Forelimb muscle (tissue), 1 donor: ENCODE measurements at places on chromosomes 11 and 22. TPM values are rescaled to one million over a fixed set of nuclear protein-coding genes. Genes with fewer than 3 reads are reported as not detected.

DNA sequence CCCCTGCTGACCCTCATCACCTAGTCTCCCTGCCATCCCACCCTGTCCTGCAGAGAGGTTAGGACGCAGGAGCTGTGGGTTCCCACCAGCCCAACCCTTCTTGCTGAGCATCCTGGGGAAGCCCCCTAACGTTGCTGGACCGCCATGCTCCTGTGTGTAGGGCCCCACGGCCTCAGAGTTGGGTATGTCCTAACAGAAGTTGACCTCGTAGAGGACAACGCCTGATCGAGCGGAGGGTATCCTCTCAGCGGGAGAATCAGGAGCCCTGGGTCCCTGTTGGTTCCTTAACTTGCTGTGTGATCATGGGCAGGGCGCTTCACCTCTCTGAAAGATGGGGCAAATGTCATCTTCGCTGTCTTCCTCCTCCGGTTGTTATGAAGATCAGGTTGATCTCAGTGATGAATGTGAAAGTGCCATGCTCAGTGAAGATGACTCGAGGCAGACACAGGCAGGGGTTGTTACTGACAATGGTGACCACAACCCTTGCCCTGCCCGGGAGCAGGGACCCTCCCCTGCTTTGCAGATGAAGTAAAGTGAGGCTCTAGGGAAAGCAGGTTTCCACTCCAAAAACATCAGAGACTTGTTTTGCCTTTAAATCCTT lies 19.3 kb upstream of the CD5 start:
- DNase-seq: no peak

DNA sequence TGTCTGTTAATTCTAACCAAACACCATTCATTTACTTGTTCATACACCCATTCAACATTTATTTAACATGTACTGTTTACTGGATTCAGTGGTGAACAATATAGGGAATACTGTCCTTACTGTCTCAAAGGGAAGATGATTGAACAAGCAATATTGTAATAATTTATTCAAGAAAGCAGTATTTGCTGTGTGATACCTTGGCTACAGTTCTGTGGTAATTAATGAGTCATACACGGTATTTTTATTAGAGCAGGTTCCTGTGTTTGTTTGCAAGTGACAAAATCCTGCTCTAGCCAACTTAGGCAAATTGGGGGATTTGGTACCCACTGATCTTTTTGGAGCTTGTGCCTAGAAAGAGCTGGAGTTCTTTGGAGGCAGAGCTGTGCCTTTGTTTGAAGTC lies 15.7 kb downstream of the PIH1D2 start:
- DNase-seq: no peak

DNA sequence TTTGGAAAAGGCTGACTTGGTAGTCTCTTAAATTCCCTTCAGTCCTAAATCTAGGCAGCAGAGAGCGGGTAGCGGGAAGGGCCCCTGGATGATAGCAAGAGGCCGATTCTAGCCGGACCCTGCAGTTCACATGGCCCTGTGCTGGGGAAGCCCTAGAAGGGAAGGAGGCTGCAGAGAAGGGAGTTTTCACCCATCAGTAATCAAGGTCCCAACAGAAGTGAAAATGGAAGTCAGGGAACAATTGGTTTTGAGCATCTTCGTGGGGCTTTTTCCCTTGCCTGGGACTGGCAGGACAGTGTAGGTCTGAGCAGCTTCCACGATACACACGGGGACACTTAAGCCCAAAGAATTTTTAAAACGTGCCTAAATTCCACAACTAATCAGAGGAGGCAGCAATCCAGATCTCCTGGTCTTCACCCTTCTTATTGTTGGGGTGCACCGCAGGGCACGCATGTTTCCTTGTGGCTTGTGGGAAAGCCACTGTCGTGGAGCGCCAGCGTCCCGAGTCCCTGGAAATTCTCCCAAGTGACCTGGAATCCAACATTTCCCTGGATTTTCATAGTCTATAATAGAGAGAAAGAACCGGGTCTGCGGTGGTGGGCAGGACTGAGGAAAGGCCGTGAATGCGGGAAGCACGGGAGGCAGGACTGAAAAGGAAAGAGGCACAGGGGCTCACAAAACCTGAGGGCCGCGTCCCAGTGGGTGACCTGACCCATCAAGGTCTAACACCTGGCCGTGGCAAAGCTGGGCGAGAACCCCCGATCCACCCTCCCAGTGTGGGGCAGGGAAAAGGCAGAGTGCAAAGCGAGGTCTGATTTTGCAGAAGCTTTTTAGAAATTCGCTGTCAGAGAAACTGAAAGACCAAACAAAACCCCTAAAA lies 846 bp upstream of the OAF start:
- no peak for DNase-seq

DNA sequence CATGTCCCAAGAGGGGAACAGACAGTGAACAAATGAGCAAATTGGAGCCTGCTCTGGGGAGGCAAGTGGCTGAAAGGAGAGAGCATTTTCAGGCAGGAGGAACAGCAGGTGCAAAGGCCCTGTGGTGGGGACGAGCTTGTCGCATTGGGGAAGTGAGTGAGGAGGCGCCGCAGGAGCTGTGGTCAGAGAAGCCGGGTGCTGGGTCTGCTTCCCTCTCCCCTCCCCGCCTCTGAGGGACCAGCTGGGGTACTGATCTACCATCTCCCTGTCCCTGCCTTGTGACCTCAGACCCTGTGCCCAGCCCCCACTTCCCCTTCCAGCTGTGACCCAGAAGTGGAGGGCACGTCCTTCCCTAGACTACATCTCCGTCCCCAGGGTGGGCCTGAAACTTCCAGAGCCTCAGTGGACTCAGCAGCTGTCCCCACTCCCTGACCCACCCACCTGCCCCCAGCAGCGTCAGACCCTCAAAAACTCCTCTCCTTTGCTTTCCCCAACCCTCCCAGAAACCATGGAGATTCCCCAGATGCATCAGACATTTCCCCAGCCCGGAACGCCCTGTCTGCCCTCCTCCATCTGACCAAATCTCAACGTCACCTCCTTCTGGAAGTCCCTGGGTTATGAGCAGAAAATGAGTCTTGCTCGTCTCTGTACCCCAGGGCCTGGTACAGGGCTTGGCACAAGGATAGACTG lies 19.7 kb upstream of the PDGFB start:
- DNase-seq: no peak

DNA sequence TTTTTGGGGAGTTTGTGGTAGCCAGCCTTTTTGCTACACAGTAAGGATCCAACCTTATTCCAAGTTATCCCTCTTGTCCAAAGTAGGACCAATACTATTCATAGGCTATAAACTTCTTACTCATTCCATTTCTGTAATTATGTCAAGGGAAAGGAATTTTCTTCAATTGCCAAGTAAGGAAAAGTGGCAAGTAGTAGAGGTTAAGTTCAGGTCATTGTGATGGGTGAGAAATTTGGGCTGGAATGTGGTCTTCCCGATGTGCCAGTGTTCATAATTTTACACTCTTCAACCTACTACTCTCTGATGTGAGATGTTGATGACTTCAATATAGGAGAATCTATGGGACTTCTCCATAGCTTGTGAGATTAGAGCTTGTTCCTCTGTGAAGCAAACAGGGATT lies 648.8 kb downstream of the METTL15 start:
- no peak for DNase-seq

DNA sequence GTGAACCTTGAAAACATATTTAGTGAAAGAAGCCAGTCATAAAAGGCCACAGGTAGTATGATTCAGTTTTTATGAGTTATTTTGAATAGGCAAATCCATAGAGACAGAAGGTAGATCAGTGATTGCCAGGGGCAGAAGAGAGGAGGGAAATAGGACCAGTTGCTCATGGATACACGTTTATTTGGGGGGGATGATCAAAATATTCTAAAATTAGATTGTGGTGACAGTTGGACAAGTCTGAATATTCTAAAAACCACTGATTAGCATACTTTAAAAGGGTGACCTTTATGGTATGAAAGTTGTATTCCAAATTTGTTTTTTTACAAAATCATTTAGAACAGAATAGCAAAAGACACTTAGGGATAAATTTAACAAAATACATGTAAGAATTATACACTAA lies 28.6 kb downstream of the QSER1 start:
- DNase-seq: no peak

DNA sequence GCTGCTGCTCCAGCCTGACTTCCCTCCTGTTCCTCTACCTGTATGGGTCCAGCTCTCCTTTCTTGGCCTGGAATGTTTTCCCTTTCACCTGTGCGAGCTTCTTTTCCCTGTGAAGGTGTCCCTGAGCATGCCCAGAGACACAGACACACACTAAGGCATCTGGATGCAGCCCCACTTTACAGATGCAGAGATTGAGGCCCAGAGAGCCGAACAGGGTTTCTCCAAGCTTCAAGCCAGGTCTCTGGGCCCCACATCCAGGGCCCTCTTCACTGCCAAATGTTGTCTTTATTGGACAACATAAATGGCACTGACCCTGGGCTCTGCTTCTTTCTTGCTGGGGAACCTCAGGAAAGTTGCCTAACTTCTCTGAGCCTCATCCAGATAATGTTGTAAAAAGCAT lies 561.6 kb downstream of the MIAT start:
- DNase-seq: no peak

DNA sequence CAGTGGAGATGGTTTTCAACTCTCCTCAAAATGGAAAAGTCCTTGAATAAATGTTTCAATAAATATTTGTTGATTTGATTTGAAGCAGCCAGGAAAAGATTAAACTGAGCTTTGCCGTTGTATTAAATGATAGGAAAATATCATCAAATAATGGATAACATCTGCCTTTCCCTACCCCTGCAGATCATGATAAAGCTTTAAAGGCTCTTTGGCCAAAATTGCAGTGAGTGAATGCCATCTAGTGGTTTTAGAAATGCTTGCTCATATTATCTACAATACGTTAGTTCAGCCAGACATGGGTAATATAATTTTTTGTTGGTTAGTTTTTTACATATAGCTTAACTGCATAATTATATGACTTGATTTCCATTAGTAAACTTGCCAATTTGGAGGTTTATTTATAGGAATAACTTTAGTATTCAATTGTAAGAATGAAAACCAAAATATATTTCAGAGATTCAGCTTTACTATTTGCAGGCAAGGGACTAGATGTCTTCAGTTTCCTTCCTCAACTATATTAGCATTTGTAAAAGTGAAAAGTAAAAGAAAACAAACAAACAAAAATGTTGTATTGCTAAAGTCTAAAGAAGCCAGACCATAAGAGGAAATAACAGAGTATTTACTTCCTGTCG lies 159.2 kb downstream of the MSANTD4 start:
- DNase-seq: peak; percentile 63

- no peak for DNase-seq
These were observed 459.1 kb downstream of the MIAT start for GRCh38 chr22:27116312-27117086.

- DNase-seq: no peak
These were observed 86.6 kb downstream of the KCNQ1 start for GRCh38 chr11:2531277-2531986.

- DNase-seq: no peak
These were observed 6.0 kb downstream of the SSTR3 start for GRCh38 chr22:37206118-37206840.

- DNase-seq: no peak
These were observed 46.4 kb upstream of the FTH1 start for GRCh38 chr11:62013537-62014476.

DNA sequence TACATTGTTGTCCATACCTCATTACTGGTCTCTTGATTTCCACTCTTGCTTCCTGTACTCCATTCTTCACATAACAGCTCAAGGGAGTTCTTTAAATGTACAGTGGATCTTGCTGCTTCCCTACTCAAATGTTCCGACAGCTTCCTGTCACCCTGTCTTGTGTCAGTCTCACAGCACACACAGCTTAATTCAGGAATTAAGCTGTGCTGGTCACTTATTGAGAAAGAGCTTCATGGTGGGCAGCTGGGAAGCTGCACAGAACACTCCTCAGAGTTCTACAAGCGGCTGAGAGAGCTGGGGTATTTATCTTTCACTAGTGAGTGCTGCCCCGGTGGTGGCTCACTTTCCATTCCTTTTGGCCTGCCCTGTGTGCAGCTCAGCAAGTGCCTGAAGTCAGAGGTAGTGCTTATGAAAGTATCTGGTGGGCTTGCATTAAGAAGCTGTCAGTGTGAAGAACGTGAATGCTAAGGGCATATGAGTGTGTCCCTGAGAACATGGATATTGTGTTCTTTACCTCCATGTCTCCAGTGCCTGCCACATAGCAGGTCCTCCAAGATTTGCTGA lies 48.7 kb downstream of the KCNQ1OT1 start:
- no peak for DNase-seq

GRCh38 chr11:133573081-133573480 lies 40.8 kb upstream of the OPCML start:
- DNase-seq: no peak

DNA sequence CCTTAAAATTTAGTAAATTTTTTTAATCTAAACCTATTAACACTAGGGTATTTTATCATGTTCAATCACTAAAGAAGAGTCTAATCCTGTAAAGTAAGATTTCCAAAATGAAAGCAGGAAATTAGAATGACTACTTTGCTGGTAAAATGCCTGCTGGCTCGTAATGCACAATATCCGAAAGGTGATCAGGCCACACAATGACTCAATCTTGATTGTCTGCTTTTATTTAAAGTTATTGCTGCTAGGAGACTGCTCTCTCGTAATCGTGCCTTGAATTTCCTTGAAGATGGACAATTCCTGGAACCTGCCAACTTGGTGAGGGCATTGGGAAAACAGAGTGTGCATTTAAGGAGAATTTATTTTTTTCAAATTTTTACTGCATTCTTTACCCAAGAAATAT lies 1786.5 kb upstream of the RAG2 start:
- no peak for DNase-seq

GRCh38 chr11:17812091-17812864 lies 77.7 kb downstream of the KCNC1 start:
- no peak for DNase-seq

DNA sequence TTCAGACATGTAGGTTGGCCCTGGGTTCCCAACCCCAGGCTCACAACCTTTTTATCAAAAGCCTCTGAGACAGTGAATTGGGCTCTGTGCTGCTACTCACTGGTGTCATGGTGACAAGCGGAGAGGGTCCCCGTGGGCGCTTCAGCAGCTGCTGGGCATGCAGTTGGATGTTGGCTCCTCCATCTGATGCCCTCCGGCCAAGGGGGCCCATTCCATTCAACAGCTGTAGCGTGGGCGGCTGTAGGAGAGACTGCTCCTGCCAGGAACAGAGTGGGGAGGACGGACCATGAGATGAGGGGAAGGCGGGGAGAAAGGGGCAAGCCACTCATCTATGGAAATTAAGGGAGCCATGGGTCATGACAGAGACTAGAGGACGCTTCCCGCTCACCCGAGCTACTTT lies 36.0 kb upstream of the APOA1 start:
- no peak for DNase-seq

Gene CHCHD10
- polyA plus RNA-seq: 57.6 TPM

Gene DKK3
- polyA plus RNA-seq: 57.3 TPM

Gene HIC2
- polyA plus RNA-seq: 4.6 TPM

Gene C1QTNF6
- polyA plus RNA-seq: 14.8 TPM

Gene CNGA4
- 0.15 TPM for polyA plus RNA-seq
